ENCODE measurements at places on chromosomes 16 and 17.

- no peak for DNase-seq
Measured at GRCh38 chr16:56068314-56068713, 123.0 kb upstream of the GNAO1 start.

- no peak for DNase-seq
Measured at GRCh38 chr17:12673788-12674187, 8.1 kb downstream of the MYOCD start.

GRCh38 chr17:56230660-56231059 is 77.4 kb downstream of the ANKFN1 start:
- no peak for DNase-seq

DNA sequence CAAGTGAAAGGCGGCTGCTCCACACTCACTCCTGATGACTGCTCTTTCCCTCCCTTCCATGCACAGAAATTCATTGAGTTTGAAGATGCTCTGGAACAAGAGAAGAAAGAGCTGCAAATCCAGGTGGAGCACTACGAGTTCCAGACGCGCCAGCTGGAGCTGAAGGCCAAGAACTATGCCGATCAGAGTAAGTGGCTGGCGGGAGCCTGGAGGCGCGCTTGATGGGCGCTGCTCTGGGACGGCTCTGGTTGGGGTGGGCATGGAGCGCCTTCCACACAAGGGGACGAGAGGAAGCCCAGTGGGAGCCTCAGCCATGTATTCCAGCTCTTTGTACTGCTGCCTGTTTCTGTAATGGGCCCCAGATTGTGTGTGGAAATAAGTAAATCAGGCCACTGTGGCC is 18.5 kb downstream of the MAPK8IP3 start:
- no peak for DNase-seq

- DNase-seq, result no peak
Measured at GRCh38 chr16:79395591-79395990, 204.9 kb downstream of the MAF start.

DNA sequence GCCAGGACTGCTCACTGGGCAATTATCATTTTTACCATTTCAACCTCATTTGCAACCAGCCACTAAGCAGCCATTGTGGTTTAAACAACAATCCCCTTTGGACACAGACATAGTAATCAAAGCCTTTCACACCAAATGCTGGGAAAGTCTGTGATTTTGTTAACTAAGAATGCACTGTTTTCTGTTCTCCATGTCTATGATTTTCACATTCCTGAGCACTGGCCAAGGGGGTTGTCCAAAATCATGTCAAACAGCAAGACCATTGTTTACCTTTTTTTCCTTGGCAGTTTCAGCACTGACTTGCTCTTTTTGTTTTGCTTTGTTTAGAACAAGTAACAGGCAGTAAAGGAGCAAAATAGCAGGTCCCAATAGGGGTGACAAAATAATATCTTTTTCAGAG is 106.3 kb upstream of the SIAH1 start:
- DNase-seq, result no peak

Data from neuronal stem cell (in vitro differentiated cells).